ENCODE measurements at places on chromosomes 1 and 21.
A peak's percentile ranks its signal among the peaks of the same experiment; 100 is the strongest.

DNA sequence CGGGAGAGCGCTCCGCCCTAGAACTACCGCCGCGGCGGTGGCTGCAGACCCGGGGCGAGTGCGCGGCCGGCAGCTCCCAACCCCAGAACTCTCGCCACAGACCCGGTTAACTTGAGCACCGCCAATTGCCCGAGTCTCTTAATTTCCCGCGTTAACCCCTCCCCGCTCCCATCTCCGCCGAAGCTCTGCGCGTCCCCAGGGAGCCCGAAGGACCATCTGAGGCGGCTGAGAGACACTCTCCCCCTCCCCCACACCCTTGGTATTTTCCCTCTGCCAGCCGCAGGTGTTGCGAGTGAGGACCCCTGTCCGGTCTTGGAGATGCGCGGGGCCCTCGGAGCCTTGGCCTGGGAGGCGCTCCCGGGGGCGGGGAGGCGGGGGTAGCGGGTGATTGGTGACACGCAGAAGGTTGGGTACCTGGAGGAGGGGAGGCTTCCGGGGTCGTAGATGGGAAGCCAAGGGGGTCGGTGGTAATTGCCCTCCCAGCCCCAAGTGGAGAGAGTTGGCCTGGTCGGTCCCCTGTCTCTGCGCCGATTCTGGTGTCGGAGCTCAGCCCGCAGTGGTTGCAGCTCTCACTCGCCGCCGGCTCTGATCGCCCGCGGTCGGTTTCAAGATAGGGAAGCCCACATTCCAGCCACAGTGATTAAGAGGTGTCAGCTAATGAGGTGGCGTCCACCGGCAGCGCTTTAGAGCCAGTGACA, 858 bp upstream of the SUSD4 start:
- no peak for DNase-seq

GRCh38 chr21:42860345-42860744, 19.0 kb downstream of the WDR4 start:
- no peak for DNase-seq

DNA sequence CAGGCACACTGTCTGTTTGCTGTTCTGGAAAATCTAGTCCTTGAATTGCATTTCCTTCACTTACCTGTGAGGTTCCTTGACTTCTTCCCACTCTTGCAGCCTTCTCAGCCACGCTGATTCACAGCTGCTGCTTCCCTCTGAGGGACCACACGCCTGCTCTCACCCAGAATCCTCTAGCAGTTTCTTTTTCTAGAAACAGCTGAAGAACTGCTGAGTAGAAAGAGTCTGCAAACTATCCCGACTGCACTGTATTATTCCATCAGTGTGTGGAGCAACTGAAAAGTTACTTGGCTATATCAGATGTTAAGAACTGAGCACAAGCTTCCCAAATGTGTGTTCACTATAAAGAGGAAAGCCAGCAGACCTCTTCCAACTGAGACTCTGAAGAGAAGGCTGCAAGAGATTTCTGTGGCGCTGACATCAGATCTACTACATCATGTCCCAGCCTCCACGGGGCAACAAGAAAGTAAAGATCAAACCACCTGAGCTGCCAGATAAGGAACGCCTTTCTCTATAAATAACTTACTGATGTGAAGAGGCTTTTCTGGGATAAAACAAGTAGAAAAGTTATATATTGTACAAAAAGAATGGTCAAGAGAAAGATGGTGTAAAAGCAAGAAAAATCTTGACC, 226.6 kb downstream of the RERE start:
- no peak for DNase-seq

- no peak for DNase-seq
Observed at GRCh38 chr1:182637769-182638168, 33.6 kb upstream of the RGS16 start.

DNA sequence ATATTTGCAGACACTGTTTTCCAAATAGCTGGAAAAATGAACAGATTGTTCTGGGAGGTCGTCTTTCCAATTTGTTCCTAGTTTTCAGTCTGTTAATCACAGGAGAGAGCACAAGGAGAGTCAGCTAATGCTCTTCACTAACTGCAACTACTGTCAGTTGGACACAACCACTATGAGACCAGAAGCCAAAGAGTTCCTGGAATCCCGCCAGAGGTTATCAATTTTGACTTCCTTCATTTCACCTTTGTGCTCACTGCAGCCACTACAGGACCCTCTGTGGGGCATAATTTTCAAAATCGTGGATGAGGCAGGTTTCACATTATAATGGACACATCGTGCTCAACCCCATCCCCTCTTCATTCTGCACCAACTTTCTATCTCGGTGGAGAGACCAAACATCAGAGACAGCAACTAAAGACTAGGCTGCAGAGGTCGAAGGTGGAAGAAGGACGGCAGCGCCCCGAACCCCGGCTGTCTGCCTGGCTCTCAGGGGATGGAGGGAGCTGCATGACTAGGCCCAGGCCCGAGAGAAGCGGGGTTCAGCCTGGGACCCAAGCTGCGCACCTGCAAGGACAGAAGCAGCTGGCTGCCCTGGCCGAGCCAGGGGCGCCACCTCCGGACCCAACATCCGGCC, 602 bp downstream of the KIAA0319L start:
- no peak for DNase-seq

- no peak for DNase-seq
Observed at GRCh38 chr1:185376840-185377635, 60.0 kb upstream of the IVNS1ABP start.

DNA sequence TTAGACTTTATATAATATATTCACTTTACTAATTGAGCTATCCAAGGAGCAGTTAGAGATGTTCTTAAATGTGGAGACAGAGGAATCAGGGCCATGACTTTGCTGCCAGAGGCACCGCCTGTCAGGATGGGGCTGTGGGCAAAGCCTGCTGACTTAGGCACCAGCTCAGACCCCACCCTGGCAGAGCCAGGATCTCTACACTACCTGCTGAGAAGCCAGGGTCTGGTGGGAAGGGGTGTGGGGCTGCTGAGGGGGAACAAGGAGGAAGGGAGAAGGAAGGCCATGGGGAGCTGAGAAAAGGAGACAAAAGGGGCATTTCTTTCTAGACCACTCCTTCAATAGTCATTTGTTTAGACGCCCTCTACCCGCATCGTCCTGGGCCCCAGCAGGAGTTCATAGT, 104.8 kb downstream of the TMEM53 start:
- DNase-seq = no peak

DNA sequence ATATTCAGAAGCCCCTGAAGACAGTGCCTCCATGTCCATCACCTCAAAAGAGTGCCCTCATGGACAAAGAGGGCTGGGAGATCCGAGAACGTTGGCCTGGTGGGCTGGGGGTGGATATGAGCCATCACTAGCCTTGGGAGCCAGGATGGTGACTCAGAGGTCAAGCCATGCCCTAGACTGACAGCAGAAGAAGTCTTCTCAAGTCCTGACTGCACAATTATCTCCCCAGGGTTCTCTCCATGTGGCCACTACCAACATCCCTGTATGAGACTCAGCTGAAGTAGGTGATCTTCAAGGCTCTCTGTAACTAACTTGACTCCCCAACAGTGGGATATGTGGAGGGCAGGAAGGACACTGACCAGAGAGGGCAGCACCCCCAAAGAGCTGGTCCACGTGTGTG, 7.1 kb upstream of the USF1 start:
- DNase-seq = no peak

- DNase-seq = no peak
Observed at GRCh38 chr1:204358605-204359004, 1.1 kb downstream of the PLEKHA6 start.

- DNase-seq = no peak
Observed at GRCh38 chr1:164926107-164926506, 367.1 kb downstream of the PBX1 start.

DNA sequence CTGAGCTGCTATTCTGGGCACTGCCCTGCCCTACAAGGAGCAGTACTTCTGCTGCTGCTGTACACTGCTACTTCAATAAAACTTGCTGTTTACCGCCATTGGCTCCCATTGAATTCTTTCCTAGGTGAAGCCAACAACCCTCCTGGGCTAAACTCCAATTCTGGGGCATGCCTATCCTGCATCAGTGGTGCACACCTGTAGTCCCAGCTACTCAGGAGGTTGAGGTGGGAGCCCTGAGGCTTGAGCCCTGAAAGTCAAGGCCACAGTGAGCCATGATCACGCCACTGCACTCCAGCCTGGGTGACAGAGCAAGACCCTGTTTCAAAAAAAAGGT, 21.2 kb downstream of the PDIK1L start:
- no peak for DNase-seq

- no peak for DNase-seq
Observed at GRCh38 chr1:47214549-47214948, 17.5 kb downstream of the TAL1 start.

GRCh38 chr1:39360731-39361130, 130.7 kb upstream of the BMP8A start:
- no peak for DNase-seq

GRCh38 chr1:115198938-115199337, 109.6 kb upstream of the TSPAN2 start:
- DNase-seq = no peak

- no peak for DNase-seq
Observed at GRCh38 chr1:228276901-228277490, 69.2 kb downstream of the OBSCN start.

- DNase-seq = no peak
Observed at GRCh38 chr1:239858057-239858456, 233.6 kb upstream of the FMN2 start.

DNA sequence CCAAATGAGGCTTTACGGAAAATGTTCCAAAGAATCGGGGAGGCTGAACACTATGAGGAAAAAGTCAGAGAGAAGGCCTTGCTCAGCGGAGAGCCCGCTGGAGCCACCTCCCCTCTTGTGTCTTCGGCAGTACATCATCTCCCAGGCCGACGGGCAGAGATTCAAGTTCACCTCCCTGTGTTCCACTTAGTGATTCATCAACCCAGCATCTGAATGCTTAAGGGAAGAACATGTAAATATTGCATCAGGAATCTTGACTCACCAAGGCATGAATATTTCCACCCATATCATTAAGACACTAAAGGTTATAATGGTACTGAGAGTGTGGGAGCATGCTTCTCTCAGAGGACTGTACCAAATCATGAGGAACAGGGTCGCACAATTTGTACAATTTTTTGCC, 172.5 kb downstream of the ST6GALNAC5 start:
- no peak for DNase-seq

- DNase-seq = no peak
Observed at GRCh38 chr1:33986390-33987095, 122.7 kb downstream of the HMGB4 start.

- no peak for DNase-seq
Observed at GRCh38 chr1:29687166-29687565, 450.8 kb downstream of the PTPRU start.

DNA sequence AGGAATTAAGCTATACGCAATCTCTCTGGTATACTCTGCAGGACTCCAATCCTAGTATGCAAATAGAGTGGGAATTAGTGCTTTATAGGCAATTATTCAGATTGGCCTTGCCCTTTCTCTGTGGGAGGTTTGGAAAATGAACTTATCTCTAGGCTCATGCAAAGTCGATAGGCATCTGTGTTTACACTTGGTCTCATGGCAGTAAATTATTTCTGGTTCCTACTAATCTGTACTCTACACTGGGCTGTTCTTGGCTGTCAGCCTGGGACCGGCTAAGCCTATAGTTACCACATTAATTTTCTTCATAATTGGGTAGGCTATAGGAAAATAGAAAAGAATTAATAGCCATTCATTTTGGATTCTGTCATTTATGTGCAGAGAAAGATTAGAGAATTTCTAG, 544.6 kb downstream of the AMY1C start:
- no peak for DNase-seq

- no peak for DNase-seq
Observed at GRCh38 chr1:20386323-20387081, 95.8 kb downstream of the VWA5B1 start.

- no peak for DNase-seq
Observed at GRCh38 chr1:46672696-46673095, 1.0 kb downstream of the TEX38 start.

GRCh38 chr1:186662752-186663151, 17.5 kb downstream of the PTGS2 start:
- no peak for DNase-seq

GRCh38 chr21:31107176-31107785, 69.0 kb upstream of the KRTAP19-8 start:
- DNase-seq = no peak

DNA sequence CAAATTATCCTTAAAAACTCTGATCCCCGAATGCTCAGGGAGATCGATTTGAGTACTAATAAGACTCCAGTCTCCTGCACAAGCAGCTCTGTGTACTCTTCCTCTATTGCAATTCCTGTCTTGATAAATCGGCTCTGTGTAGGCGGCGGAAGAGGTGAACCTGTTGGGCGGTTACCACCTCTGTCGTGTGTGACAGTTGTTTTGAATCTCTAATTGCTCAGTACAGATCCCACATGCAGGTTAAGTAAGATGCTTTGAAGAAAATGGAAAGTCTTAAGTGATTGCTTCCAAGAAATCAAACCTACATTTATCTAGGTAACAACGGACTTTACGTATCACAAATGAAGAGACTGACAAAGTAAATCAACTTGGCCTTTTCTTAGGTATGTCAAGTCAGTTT, 35.5 kb downstream of the COA6 start:
- no peak for DNase-seq

DNA sequence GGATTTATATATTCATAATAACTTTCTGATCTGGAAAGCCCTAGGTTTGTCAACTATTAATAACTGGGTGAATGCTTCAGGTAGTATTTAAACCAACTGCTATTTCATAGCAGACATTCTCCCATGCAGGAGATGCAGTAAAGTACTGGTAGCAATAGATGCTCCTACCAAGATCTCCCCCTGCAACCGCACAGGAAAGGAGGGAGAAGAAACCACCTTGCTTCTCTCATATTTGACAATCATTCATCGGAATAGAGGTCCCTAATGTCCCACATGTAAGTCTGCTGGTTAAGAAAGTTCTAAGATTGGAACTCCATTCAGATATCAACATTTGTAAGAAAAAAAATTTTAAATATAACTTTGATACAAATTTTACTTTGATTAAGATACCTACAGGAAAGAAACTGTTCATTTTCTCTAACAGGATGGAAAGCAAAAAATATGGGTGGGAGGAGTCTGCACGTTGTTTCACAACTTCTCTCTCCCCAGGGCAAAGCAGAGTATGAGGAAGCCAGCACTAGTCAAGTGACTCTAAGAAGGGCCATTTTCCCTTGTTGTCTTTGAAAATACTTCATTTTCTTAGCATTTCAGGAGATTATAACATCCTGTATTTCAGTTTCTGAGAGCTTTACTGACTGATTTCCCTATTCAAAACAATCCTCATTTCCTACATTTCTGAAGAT, at the start of gene PYHIN1:
PYHIN1 (plus strand) TSS at position 498 of the 683 bp plus-strand sequence. CDS start 5,359 bp downstream, outside the sequence.
- DNase-seq = peak; percentile 51

DNA sequence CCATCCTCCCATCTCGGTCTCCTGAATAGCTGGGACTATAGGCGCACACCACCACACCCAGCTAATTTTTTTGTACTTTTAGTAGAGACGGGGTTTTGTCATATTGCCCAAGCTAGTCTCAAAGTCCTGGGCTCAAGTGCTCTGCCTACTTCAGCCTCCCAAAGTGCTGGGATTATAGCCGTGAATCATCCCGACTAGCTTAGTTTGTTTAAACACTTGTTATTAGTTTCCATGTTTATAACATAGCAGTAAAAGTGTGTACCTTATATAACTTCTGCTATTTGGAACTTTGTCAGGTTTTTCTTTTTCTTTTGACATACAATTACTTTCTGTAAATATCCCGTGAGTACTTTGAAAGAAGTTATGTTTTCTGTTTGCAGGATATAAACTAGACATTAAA, 60.6 kb upstream of the C1orf21 start:
- no peak for DNase-seq

Data from Jurkat, Clone E6-1 (cell line).